ENCODE measurements at places on chromosomes 3 and 15.

DNA sequence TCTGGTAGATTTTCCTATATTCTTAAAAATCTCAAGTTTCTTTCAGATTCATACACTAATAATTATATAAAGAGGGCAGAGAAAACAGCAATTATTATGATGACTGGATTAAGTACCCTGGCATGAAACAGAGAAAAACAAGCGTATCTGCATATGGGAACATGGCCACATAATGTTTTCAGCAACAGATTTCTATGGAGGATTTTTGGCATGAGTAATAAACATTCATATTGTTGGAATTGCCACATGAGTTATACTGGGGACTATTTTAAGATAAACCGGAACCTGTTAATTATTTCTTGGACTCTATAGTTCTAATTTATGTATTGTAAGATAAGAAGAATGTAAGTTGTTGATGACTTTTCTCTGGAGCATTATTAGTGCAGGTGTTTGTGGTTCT is 112.7 kb downstream of the OXSM start:
- DNase-seq: no peak

DNA sequence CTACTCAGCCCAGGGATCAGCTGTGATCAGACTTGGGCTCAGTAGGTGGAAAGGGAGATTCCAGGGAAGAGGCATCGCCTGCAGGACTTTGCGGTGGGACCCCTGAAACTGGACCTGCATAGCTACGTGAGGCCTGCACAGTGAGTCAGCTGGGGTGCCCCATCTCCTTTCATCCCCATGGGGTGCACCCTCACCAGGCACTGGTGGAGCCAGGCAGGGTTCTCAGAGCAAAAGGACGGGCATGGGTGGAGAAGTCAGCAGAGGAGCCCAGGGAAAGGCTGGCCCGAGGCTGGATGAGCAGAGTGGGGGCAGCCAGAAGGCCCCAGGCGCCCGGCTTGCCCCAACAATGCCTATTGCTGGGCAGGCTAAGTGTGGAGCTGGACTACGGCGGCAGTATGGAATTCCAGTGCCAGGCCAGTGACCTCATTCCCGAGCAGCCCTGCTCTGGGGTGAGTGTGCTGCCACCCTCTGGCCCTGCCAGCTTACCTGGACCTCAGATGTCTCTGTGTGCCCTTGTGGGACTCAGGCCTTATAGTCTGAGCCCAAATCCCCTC is 19.7 kb downstream of the ACAA1 start:
- no peak for DNase-seq

GRCh38 chr3:100150473-100150872 is 36.2 kb upstream of the FILIP1L start:
- no peak for DNase-seq

DNA sequence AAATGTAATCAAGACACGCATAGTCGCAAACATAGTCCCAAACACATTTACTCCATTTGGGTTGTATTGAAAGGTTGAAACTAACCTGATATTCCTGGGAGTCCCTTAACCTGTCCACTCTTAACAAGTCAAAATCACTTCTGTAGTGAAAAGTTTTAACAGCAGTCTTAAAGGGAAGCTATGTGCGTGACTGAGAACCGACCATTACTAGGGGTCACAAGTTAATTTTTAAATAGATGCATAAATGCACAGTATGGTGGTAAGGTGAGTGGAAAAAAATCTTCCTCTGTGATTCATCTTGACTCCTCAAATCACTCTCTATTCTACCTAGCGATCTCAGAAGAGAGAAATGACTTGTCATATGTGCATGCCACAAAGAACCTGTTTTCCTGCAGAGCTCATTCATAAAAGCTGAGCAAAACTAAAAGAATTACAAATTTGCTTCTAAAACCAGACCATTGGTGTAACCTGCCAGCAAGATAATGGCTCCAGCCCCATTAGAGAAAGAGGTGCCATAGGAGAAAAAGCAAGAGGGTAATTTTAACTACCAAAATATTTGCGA is 4.8 kb downstream of the GPR15 start:
- no peak for DNase-seq

- no peak for DNase-seq
Observed at GRCh38 chr3:22334996-22335395, 584.0 kb upstream of the ZNF385D start.

DNA sequence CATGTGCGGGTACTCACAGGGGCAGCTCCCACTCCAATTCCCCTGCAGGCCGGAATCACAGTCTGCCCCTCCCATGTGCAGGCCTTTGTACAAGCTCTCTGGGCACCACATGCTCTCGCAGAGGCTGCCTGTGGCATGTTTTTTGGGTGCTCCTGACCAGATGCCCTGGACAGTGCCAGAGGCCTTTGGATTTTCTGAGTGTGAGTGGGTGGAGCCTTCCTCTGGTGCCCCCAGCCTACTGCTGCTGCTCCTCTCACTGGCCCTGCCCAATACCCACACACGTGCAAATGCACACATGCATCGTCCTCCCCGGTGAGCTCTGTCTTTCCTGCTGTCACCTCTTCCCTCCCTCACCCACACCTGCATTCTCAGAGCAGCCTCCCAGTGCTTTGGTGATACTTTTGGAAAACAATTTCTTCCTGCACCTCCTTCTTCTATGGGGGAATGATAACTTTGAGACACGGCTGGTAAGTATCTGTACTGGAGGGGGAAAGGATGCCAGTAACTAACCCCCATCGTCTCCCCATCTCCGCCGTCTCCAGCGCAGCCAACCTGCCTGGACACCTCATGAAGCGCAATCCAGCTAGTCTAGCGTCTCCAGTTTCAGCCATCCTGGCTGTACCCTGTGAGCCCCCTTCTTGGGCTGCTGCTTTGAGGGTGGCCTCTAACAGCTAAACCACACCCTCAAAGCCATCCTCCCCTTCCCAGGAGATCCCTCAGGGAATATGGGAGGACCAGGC is 229.4 kb upstream of the TOPAZ1 start:
- no peak for DNase-seq

GRCh38 chr15:73296609-73297353 is 72.0 kb downstream of the HCN4 start:
- DNase-seq: no peak

DNA sequence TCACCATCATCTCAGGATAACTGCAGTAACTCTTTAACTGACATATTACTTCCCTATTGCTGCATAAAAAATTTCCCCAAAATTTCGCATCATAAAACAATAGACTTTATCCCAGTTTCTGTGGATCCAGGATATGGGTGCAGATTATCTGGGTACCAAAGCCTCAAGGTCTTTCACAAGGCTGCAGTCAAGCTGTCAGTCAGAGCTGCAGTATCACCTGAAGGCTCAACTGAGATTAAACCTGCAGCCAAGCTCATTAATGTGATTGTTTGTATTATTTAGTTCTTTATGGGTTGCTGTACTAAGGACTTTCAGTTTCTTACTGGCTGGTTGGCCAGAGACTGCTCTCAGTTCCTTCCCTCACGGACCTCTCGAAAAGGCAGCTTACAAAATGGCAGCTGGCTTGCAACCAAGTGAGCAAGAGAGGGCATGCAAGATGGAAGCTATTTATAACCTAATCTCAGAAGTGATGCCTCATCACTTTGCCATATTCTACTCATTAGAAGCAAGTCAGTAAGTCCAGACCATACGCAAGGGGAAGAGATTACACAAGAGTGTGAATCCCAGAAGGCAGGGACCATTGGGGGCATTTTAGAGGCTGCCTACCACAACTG is 54.9 kb downstream of the DCUN1D1 start:
- no peak for DNase-seq

DNA sequence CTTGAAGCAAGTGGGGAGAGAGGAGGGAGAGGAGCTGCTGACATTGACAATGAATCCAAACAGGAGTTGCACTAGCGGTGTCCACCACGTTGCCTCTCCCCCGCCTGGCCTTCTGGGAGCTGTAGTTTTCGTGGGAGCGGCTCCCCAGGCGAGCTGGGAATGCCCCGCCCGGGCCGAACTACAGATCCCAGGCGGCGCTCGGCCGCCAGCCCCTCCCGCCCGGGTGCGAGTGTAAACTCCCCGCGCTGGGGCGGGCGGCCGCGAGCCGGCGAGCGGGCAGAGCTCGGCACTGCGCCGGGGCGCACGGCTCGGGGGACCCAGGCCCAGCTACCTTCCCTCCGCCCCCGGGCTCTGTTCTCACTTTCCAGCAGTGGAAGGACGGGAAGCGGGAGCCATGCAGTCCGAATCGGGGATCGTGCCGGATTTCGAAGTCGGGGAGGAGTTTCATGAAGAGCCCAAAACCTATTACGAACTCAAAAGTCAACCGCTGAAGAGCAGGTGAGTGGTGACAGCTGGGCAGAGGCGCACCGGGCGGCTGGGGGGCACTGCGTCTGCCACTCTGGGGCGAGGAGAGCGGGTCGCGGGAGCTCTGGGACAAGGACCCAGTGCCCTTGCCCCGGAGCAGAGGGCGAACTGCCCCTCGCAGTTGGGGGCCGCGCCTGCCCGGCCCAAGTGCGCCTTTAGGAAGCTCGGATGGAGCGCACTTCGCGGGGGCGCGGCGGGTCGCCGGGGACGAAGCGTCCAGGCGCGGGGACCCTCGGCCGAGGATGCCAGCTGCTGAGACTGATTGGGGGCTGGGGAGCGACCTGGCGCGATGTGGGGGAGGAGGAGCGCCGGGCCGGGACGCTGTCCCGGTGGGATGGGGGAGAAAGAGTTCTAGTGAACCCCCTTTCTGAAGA is at the start of gene MITF:
Gene MITF (plus strand): TSS at position 261 of the 899 bp plus-strand sequence. CDS start 134 bp downstream, at position 395.
- no peak for DNase-seq

DNA sequence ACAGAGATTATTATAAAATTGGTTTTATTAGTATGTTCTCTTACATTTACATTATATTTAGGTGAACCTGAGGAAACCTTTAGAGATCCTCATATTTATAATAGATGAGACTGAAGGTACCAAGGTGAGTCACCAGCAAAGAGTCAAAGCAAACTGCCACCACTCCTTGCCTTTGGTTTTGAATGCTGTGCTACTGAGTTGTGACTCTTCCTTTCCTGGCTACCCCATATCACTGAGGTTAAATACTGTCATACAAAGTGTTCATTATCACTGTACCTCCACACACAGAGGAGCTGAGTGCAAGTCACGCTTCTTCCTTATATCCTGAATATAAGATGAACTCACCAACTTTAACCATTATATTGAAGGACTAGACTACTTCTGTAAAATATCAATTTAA is 168.2 kb downstream of the CBLB start:
- no peak for DNase-seq

GRCh38 chr3:172536505-172536904 is 13.3 kb upstream of the TNFSF10 start:
- DNase-seq: no peak

- no peak for DNase-seq
Observed at GRCh38 chr3:36965440-36965839, 20.6 kb upstream of the TRANK1 start.
